ENCODE measurements at places on chromosomes 5 and 9. TPM values are rescaled to one million over a fixed set of nuclear protein-coding genes. Genes with fewer than 3 reads are reported as not detected.

DNA sequence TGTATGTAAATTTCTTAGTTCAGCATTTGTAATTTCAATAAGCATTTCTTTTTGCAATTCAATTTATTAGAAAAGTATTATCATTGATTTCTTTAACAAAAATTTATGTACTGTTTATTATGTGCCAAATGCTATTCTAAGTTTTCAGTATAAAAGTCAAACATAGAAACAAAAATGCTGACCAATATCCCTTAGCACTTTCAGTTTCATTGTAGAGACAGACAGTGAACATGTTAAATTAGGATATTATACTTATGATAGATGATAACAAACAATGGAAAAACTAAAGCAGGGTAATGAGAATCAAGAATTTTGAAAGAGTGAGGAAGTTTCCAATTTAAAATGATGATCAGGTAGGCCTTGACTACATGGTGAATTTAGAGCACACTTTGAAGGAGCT is 1106.0 kb downstream of the TAF11L14 start:
- DNase-seq, result no peak

The MED22 gene
- total RNA-seq, result 101 TPM

The TNFSF15 gene
- not detected for total RNA-seq

DNA sequence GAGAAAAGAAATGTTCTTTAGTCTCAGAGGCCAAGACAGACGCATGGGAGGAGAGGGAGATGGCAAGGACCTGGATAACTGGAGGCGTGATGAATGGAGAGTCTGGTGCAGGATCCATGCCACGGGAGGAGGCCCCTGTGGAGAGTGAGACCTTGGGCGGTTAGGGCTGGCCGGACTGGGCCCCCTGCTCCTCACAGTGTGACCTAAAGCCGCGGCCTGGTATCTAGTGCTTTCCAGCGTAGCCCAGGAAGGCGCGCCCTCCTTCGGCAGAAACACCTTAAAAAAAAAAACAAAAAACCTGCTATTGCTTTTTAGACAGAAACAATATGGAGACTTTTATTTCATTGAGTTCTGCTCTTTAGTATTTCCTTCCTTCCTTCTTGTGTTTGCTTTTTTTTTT is 33.1 kb downstream of the SCGB3A1 start:
- DNase-seq, result no peak

DNA sequence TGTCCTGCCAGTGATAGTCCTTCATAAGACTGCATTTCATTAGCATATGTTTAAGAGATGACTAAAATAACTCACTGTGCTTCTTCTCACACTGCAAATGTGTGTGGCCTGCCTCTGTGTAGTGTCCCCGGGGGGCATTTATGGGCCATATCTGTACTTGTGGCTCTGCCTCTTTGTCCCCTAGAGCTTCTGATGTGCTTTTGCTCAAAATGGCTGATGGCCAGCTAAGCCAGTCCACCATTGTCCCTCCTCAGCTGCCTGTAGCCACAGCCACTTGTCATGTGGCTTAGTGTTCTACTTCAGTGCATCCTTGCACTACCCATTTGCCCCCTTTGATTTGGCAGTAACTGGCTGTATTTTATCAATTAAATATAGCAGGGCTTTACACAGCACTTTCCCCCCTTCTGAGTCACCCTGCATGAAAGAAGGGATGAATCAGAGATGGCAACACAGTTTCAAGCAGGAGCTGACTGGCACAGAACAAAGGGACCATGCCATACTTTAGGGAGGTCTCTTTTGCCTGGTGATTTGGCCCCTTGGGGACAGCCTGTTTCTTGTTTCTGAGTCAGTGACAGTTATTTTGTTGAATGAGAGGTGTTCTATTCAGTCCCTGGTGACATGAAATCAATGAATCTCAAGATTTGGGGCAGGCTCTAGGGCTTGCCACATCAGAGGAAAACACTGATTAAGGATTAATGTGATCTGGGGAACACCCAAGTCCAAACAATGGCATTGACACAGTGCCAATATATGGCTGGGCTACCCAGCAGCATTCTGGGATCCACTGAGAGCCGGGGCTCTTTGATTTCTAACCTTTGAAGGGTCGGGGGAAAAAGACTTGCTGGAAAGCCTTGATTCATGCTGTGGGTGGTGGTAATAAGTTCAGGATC is 245.5 kb downstream of the SMARCA2 start:
- DNase-seq, result peak; percentile 53

DNA sequence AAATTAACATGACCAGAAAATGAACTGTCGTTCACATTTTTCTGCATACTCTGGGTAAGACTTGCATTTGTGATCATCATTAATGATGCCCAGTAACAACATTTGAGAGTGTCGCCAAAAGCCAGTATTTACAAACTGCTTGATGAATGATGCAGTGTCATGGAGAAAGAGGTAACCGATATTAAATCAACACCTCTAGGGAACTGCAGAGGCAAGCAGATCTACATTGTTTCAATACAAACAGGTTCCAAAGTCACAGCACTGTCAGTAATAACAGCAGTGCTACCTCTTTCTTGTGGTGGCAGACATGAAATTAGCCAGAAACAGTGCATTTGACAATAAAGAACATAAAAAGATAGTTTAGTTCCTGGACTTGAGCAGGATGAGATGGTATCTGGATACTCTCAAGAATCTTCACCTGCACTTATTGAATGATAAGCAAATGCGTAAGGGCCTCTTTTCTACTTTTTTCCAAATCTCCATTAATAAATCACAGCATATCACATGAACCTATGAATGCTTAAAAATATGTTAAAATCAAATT is 456.6 kb downstream of the ARHGEF28 start:
- DNase-seq, result no peak

GRCh38 chr5:50699737-50700136 is 33.3 kb downstream of the PARP8 start:
- no peak for DNase-seq

DNA sequence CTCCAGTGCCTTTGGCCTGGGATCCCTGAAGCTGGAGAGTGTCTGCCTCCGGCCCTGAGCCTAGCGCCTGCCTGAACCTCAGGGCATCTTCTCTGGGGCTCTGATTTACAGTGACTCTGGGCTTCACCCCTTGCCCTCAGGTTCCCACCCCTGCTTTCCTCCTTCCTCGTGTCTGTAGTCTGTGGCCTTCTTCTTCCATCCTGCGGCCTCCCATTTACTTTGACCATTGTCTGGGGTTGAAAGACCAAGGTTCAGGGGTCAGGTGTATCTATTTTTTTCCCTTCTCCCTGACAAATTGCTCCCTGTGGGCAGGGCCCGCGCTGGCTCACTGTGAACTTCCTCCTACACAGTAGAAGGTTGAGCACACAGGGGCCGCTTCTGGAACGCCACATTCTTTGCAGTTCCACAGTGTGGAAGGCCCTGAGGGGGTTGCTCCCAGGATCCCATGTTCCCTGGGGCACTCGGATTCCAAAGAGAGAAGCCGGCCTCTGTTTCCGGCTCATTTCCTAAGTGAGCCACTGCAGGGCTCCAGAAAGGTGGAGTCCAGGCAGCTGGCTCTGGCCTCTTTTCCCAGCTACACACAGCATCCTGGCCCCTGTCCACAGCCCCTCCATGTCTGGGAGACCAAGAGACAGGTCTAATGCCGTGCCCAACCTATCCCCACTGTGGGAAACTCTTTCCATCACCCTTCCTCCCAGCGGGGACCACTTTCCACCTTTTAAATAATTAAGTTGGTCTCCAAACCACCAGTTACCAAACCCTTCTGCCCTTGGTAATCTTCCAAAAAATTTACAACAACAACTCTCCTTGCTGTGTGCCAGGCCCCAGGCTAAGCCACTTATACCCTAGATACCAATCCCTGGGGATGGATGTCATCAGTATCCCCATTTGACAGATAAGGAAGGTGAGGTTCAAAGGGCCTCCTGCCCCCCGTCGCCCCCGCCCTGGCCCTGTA is 140.3 kb upstream of the IER5L start:
- DNase-seq, result peak; percentile 42

All from cardiac muscle cell (in vitro differentiated cells and primary cell).